Fibroblast of pulmonary artery (primary cell): ENCODE measurements at places on chromosomes 11 and 22.

DNA sequence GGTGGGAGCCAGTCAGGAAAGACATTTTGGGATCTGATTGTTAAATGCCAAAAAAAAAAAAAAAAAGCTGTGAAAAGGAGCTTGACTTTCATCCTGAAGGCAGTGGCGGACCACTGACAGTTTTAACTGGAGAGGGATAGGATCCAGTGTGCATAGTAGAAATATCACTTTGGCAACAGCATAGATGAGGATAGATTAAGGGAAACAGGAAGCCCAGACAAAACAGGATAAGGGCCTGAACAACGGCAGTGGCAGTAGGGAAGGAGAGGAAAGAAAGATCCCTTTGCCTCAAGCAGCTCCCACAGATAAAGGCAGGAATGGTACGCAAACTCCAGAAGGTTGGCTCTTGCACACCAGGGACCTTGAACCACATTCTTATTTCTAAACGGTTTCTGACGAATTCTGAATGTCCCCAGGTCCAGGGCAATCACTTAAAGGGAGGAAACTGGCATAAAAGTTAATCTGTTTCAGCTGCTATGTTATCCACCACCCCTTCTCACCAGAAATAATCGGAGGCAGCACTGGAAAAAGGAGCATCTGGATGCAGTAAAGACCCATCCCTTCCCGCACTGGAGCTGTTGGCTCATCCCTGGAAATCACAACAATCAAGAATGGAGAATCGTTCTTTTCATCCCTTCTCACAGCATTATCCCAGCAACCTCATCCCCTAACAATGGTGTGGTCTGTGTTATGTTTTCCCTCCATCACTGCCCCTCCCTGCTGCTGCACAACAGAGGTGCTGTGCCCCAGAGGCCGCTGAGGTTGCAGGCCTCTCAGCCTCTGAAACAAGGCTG, 99.1 kb downstream of the GAB2 start:
- DNase-seq, result peak; percentile 26

GRCh38 chr11:10440401-10440800, 14.7 kb upstream of the AMPD3 start:
- DNase-seq, result no peak

DNA sequence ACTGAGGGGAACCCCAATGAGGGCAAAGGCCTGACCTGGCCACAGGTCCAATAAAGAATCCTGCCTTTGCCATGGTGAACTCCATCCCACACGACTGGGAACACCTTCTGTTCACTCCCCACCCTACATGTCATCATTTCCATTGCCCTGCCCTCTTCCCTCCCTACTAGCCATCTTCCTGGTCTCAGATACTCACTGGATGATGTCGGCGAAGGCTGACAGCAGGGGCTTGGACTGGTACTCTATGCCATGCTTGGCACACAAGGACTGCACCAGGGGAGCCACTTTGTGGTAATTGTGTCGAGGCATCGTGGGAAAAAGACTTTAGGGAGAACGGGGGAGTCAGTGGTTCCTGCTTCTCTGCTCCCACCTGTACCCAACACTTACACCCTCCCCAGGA, 9.9 kb downstream of the FEN1 start:
- DNase-seq, result no peak

GRCh38 chr11:32939046-32939445, 46.4 kb downstream of the QSER1 start:
- no peak for DNase-seq

DNA sequence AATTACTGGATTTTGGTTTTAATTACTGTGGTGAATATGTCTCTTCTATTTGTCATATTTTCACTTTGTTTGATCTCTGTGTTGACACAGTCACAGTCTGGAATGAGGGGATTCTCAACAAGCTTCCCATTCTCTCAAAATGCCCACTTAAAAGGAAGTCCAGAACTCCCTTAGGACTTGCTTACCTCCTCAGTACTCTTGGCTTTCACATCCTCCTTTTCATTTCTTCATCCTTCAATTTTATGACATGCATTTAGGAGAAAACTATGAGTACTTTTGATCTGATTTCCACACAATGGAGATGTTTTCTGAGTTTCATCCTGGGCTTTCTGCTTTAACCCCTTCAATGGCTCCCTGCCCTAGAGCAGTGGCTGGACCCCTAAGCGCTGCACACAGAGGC, 49.3 kb upstream of the FLI1 start:
- no peak for DNase-seq
